T-helper 2 cell (primary cell): ENCODE measurements at places on chromosomes 12 and 14.

- DNase-seq, result no peak
Measured at GRCh38 chr12:11877869-11878780, 192.6 kb upstream of the BCL2L14 start.

DNA sequence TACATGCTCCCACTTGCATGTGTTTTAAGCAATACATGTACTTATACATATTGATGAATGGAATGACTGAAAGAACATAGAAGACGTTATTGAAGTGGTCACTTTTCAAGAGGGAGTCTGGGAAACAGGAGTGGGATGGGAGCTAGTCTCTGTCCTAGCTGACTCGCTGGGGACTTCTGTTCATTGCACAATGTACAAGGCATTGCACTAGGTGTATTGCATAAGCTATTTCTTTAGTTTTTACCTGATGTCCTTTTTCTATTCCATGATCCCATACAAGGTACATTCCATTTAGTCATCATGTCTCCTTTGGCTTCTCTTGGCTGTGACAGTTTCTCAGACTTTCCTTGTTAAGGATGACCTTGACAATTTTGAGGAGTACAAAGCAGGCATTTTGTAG lies 4.0 kb upstream of the MYO1H start:
- no peak for DNase-seq

DNA sequence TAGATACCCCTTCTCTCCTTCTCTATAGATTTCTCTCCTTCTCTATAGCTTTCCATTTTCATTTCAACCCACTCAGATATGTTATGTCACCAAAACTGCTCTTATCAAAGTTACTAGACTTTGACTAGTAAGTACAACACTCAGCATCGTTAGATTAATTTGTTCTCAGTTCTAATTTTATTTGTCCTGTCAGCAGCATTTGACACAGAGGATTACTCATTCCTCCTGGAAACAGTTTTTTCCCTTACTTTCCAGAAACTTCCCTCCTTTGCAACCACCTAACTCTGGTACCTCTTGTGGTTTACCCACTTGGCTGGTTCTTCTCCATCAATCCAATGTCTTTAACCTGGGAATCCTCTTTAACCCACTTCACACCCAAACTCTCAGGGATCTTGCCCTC lies 423.7 kb downstream of the TMTC2 start:
- no peak for DNase-seq

- DNase-seq, result no peak
Measured at GRCh38 chr12:112307317-112308011, 74.8 kb downstream of the HECTD4 start.

- no peak for DNase-seq
Measured at GRCh38 chr12:32264961-32265360, 134.4 kb upstream of the FGD4 start.

DNA sequence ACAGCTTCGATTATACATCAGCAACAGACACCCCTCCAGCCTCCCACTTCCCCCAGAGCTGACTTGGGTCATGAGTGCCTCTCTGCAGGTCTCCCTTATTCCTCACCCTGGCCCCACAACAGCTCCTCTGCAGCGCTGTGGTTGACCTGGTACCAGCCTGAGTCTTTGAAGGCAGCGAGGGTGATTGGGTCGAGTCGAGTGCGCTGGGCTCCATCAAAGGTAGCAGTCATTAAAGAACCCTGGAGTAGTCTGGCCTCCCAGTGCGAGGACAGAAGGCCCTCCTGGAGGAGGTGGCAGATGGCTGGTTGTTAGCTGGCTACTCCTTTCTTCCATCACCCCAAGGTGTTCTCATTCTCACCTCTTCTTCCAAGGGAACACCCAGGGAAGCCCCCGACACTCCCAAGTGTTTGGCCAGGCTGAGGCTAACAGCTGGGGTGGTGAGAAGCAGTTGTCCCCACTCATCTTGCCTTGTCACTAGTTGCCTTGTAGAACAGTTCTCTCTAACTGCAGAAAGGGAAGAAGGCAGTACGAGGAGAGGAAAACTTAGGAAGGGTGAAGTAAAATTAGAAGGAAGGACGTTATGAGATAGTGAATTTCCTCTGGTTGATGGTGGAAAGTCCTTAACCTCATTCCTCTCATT lies 2.7 kb downstream of the CIROP start:
- DNase-seq, result no peak

GRCh38 chr14:35406506-35407305 lies 2.2 kb upstream of the NFKBIA start:
- no peak for DNase-seq

- no peak for DNase-seq
Measured at GRCh38 chr14:74685056-74685455, 27.8 kb downstream of the AREL1 start.

GRCh38 chr14:60839657-60840056 lies 105.1 kb downstream of the MNAT1 start:
- no peak for DNase-seq

DNA sequence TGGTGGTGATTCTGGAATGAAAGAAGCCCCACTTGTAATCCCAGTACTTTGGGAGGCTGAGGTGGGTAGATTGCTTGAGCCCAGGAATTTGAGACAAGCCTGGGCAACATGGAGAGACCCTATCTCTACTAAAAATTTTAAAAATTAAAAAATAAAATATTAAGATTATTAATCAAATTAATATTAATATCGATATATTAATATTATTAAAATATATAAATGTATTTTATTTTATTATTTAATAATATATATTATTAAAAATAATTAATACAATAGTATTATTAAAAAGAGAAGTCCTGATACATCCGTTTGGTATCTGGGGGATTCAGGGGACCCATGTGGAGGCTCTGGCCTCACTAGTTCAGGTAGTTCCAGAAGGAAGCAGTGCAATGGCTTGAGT lies 68.7 kb downstream of the FOXN4 start:
- DNase-seq, result no peak

GRCh38 chr14:91163316-91163715 lies 49.4 kb downstream of the DGLUCY start:
- no peak for DNase-seq

DNA sequence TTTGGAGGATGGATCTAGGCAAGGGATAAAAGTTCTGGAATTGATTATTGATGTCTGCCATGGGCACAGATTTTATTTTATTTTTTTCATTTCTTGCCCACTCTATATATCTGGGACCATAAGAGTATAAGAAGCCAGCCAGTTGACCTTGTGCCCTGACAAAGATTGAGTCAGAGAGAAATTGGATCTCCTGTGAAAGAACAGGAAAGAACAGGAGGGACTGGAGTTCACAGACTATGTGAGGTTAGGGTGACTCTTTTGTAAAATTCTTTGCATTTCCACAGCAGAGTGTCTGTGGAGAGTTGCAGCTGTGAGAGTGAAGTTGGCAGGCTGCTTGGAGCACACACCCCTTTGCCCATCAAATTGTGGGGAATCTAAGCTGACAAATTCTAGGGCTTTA lies 358.4 kb upstream of the TBX3 start:
- no peak for DNase-seq

GRCh38 chr12:2291182-2291832 lies 238.5 kb downstream of the CACNA1C start:
- DNase-seq, result peak; percentile 45

DNA sequence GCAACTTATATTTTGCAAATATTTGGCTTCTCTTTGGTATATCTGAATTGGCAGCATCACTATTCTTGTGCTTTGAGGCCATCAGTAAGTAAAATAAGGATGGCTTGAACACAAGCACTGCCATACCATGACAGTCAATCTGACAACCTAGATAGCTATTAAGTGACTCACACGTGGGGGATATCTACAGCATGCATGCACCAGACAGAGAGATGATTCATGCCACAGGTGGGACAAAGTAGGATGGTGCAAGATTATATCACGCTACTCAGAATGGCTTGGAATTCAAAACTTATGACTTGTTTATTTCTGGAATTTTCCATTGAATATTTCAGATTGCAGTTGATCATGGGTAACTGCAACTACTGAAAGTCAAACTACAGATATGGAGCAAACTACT lies 675.6 kb upstream of the MDGA2 start:
- no peak for DNase-seq

DNA sequence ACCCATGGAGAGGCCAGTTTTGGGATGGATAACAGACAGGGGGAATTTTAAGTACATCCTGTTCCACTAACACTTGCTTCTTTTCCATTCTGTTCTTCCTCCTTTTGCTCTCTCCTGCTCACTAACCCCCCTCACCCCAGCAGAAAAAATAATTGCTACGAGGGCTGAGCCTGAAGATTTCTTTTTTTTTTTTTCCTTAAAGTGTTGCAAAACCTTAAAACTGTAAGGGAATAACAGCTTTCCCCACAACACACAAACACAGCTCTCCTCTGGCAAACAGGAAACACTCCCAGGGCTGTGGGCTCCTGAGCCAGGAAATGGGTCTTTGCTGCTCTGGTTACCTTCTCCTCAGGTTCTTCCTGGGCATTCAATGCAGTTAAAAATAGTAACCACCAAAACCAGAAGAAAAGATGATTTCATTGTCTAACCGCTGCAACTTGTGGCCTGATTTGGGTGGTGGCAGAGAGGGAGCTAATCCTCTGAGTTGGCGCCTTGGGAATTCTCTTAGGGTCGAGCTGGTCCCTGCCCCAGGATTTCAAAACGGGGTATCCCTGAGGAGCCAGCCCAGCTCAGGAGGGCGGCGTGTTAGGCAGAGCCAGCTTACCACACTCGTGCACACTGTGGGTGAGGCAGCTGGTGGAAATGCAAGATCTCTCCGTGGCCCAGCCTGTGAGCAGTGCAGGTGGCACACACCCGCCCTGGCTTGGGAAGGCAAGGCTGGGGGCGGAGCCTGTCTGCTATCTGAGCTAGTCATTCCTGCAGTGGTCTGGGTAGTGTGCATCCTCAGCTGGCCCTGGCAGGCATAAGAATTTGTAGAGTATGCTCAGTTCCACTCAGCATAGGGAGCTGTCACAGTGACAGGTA lies 17.1 kb upstream of the EMP1 start:
- peak; percentile 69 for DNase-seq

DNA sequence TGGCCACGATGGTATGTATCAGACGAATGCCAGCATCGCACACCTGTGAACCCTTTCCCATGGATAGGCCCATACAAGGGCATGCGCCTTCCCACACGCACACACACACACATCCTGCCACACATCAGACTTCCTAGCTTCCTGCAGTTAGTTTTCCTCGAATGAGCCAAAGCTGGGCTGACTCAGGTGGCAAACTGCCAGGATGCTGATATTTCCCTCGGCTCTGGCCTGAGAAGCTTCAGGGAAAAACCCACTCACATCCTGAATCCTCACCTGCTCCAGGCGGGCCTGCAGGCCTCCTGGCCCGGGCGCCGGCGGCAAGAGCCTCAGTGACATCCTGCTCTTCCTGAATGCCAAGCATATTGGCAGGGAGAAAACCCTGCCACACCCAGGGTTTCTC lies 22.4 kb downstream of the CALM1 start:
- no peak for DNase-seq

- DNase-seq, result no peak
Measured at GRCh38 chr14:26791117-26791806, 193.4 kb upstream of the NOVA1 start.

GRCh38 chr12:16608946-16609539 lies 3.1 kb upstream of the LMO3 start:
- DNase-seq, result no peak

GRCh38 chr14:69558774-69559173 lies 15.9 kb downstream of the CCDC177 start:
- DNase-seq, result no peak

DNA sequence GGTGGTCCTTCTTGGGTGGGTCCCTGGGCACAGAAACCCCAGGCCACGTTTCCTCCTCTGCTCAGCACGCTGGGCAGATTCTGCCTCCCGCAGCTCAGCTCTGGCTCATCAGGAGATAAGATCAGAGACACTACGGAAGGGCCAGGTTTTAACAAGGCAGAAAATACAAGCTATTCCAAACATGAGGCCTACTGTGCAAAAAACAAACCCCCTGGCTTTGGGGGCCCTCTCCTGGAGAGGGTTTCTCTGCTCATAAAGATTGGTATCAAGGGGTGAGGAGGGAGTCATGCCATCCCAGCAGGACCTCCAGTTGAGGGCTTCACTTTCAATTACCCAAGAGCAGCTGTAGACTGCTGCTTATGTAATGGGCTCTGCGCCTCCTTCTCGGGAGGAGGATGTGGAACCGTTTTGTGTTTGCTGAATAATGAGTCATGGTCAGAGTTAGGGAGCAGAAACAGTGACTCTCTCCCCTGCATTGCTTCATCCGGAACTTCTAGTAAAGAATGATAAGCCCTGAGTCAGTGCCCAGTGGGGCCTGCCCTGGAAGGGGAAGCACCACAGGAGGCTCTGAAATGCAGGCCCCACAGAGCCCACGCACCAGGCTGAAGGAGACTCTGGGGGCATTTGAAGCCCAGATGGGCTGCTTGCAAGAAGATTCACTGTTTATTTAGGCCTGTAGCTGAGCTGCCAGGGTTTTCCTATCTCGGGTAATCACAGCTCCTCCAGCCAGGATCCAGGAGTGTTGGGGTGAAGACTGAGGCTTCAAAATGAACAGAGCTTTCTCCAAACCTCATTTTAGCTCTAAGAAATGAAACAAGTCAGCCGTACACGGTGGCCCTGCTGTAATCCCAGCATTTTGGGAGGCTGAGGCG lies 79.3 kb downstream of the SSPN start:
- DNase-seq, result no peak

DNA sequence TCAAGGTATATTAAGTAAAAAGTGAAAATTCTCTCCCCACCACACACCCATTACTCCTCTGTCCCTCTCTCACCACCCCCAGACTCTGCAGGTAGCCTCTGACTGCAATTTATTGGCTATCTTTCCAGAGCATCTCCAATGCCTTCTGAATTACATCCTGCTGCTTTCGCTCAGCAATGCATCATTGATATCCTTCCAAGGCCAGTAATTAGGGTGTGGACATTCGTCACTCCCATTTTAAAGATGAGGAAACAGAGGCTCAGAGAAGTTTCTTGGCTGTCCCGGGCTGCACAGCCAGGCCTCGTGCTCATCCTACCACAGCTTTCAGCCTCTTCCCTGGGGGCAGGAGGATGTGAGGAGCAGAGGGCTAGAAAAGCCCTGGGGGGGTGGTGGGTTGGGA lies 23.6 kb upstream of the PGF start:
- DNase-seq, result no peak

GRCh38 chr12:108759924-108760323 lies 28.6 kb upstream of the CORO1C start:
- no peak for DNase-seq
